ENCODE measurements at places on chromosomes 7 and 10. TPM values are rescaled to one million over a fixed set of nuclear protein-coding genes. Genes with fewer than 3 reads are reported as not detected.

UNCX gene
- total RNA-seq: not detected

GRCh38 chr7:144137501-144137900 lies 14.5 kb downstream of the OR2A14 start:
- no peaks in the 10 kb centered on the region for H3K4me1 ChIP-seq
- peaks cover 4% of the 10 kb centered on the region for H3K27me3 ChIP-seq
- no peak overlapping the region for H3K4me3 ChIP-seq
- H3K36me3 ChIP-seq: no peaks in the 10 kb centered on the region

FAM221A gene
- 4.7 TPM for total RNA-seq

GRCh38 chr10:71569775-71570588 lies 149.6 kb downstream of the C10orf105 start:
- H3K27me3 ChIP-seq: no peaks in the 10 kb centered on the region
- H3K4me3 ChIP-seq: no peak overlapping the region
- no peaks in the 10 kb centered on the region for H3K4me1 ChIP-seq
- H3K36me3 ChIP-seq: no peaks in the 10 kb centered on the region

SHOC2 gene
- 46.1 TPM for total RNA-seq

AKR1D1 gene
- total RNA-seq: not detected

DNA sequence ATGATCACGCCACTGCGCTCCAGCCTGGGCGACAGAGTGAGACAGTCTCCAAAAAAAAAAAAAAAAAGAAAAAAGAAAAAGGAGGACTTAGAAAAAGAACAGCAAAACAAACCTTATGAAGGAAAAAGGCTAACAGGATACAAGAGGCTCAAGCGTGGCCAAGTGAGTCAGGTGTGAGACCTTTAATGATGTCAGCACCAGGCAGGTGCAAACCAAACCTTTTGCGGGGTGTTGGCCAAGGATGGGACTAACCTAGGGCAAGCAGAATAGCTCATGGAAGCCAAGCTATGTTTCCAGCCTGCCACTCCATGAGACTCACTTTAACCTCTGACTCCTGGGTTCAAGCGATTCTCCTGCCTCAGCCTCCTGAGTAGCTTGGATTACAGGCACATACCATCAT lies 11.3 kb upstream of the GNA12 start:
- no peaks in the 10 kb centered on the region for H3K27me3 ChIP-seq
- peaks cover 3% of the 10 kb centered on the region for H3K4me1 ChIP-seq
- H3K27ac ChIP-seq: no peak overlapping the region
- H3K36me3 ChIP-seq: no peaks in the 10 kb centered on the region

KDM7A gene
- total RNA-seq: 7.9 TPM

SEMA3D gene
- total RNA-seq: not detected

All from activated naive CD8-positive, alpha-beta T cell treated with anti-CD3 and anti-CD28 coated beads for 36 hours (primary cell).